ENCODE measurements at places on chromosomes 1 and 21. TPM values are rescaled to one million over a fixed set of nuclear protein-coding genes. Genes with fewer than 3 reads are reported as not detected.

DNA sequence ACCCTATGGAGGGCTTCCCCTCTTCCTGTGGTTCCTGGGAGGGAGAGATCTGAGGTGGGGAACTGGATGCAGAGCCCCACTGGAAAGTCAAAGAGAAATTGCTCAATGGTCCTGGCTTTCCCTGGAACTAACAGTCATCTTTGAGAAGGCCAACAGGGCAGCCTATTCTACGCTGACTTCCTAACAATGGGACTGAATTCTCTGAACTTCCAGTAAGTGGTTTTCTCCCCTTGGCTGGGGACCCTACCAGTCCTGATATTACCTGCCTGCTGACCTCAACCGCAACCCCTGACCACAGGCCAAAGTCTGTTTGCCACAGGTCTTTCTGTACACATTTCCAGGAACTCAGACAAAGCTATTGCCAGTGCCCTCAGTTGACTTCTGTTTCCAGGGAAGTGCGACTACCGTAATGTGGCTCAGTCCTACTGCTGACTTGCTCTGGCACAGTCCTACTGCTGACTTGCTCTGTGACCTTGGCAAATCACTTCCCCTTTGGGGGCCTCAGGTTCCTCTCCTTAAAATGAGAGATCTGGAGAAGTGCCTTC lies 55.3 kb downstream of the C8B start:
- DNase-seq = no peak

- DNase-seq = no peak
Observed at GRCh38 chr1:180033390-180033789, 78.8 kb downstream of the CEP350 start.

- no peak for DNase-seq
Observed at GRCh38 chr1:119587341-119587740, 60.7 kb downstream of the ZNF697 start.

GRCh38 chr1:112954945-112955772 lies 837 bp downstream of the SLC16A1 start:
- peak; percentile 20 for DNase-seq

- peak; percentile 37 for DNase-seq
Observed at GRCh38 chr1:54485416-54485815, 62.6 kb upstream of the ACOT11 start.

DNA sequence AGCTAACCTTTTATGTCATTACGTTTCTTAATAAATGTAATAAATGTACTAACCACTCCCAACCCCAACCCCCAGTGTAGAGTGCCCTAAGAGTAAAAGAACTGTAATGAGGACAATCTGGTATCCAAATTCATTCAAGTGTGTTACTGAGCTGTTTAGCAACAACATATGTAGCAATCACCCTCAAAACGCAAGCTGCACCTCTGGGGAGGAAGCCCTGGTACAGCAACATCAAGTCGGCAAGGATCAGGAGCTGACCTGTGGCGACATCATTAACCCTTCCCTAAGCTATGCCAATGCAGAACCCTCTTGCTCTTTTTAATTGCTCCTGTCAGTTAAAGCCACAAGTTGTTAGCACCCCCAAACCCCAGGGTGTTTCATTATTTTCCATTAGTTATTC lies 47.1 kb downstream of the STX6 start:
- no peak for DNase-seq

- no peak for DNase-seq
Observed at GRCh38 chr1:60598041-60598910, 484.1 kb upstream of the NFIA start.

DNA sequence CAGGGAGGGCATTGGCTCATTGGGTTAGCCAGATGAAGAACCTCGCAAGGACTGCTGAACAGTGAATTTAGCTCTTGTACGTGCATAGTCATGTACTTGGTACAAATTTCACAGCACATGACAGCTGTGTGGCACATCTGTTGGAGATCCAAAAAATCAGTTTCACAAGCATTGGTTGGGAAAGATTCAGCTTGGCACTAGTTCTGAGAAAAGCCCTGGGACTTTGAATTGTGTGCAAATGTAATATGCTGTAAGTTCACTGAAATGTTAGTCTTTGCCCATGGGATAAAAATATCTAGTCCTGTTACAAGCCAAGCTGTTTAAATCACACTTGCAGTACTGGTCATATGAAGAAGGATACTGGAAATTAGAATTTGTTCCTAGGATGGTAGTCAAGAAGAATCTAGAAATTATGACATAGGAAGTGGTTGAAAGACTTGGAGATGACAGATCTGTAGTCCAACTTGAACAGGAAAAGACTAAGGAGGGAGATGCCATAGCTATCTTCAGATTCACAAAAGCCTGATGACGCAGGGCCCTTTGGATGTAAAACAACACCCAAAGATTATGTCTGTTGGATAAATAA lies 19.2 kb downstream of the LAMC2 start:
- DNase-seq = no peak

DNA sequence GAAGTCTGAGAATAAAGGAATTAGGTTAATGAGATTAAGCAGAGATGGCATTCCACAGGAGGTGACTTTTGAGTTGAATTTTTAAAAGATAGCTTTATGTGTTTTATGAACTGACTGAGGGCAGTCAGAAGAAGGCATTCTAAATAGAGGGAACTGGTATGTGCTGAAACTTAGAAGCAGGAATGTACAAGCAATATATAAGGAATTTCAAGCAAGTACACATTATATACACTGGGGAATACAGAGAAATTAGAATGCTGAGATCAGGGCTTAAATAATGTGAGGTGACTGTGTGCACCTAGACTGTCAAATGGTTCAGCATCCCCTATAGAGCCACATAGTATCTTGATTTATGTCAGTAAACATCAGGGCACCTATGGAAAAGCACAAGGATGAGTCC lies 19.3 kb downstream of the WNT2B start:
- DNase-seq = no peak

DNA sequence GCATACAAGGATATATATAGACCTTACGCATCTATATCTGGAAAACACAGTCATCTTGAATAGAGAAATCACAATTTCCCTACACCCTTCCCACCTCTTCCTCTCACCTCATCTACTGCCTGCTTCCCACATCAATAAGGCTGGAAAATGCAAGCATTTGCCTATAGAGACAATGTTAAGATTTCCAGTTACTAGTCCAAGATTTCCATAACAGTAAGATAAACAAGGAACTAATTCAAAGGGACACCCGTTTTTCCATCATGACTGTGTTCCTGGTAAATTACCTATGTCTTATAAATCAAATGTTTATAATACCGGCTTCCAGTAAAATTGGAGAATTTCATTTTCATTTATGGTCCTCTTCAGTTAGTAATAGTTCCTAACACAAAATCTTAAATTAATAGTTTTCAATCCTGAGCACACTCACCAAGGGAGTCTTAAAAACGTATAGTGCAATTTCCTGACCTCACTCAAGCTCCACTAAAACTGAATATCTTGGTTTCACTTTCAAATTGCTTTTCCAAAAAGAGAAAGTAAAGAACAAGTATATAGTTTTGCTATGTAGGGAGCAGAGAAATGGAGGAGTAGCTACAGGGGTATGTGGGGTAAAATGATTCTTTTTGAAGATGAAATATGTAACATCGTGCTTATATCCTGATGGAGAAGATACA lies 398.7 kb downstream of the PLPP3 start:
- no peak for DNase-seq

DNA sequence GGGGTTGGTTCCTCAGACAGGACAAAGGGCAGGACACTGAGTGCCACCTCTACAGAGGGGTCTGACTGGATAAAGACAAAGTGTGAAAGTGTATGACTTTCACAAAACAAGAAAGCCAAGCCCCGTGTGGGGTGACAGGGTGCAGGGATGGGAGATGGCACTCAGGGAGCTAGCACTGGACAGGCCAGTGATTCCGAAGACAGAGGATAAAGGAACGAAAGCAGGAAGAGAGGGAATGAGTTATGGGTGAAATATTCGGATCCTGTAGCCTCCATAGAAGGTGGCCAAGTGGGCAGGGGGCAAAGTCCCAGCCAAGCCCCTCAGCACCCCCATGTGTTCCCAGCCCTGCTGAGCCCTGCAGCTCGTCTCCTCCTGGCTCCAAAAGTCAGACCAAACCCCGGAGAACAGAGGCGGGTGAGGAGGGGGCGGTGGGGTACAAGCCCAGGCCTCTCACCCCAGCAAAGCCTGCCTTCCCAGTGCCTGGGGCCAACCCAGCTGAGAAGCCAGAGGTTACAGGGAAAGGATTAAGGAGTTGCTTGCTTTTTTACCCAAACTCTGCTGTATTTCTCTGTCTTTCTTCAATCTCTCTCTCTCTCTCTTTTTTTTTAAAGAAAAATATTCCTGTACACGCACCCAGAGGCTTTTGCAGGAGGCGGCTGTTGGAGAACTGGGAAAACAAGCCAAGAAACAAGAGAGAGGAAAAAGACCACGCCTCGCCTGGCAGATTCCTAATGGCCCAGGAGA lies 14.0 kb upstream of the WASF2 start:
- DNase-seq = no peak

DNA sequence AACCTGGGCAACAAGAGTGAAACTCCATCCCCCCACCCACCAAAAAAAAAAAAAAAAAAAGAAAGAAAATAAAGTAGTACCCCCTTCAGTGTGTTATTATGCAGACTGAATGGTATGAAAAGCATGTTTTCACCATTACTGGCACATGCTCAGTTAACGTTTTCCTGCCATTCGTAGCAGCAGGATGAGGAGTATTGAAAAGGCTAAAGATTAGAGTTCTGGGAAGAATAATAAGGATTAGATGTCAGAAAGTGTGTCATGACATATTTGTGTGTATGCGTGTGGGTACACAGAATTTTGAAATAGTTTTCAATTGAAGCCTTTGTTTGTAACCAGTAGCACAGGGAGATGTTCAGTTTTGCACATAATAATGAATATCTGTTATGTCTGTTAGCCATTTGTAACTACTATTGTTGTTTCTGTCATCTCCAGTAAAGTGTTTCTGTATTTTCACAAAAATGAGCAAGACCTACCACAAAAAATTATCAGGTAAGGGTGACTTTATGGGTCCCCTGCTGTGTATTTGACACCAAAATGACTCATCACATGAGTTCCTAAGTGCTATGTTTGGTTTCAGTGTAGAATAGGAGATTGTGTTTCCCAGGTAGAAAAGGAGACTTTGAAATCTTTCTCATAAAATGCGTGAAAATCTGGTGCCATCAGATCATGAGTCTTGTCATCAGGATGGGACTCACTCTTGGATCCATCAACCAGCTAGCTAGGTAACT lies 358.9 kb downstream of the DISC1 start:
- DNase-seq = no peak

- DNase-seq = peak; percentile 14
Observed at GRCh38 chr1:26225033-26225831, 8.8 kb upstream of the CEP85 start.

DNA sequence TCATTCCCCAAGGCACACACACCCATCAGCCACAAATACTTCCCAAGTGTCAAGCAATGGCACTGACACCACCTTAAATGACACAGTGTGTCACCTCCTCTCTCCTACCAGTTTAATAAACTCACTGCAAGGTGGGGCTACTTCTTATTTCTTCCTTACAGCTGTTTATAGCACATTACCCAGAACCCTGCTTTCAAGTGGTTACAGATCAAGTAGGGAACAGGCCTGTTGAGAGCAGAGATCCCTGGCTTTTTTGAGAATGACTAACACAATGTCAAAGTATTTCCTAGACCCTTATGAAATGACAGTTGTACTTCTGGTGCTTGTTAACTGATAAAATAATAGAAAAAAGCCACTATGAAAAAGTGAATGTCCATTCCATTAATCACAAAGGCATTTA lies 19.8 kb downstream of the ZBTB17 start:
- DNase-seq = no peak

Gene FLG2
- 5.6 TPM for total RNA-seq

DNA sequence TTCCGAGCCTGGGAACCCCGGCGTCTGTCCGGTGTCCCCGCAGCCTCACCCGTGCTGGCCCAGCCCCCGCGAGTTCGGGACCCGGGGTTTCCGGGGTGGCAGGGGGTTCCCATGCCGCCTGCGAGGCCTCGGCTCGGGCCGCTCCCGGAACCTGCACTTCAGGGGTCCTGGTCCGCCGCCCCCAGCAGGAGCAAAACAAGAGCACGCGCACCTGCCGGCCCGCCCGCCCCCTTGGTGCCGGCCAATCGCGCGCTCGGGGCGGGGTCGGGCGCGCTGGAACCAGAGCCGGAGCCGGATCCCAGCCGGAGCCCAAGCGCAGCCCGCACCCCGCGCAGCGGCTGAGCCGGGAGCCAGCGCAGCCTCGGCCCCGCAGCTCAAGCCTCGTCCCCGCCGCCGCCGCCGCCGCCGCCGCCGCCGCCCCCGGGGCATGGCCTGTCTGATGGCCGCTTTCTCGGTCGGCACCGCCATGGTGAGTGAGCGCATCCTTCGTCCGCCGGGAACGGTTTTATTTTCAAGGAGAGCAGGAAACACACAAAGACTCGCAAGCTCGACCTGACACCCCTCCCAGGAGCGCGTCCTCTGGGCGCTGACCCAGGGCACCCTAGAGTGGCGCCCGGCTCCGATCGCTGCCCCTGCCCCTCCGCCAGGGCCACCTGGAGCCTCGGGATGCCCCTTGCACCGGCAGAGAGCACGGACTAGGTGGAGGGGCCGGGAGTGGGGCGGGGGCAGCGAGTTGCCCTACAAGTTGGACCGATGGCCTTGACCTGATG lies at the start of gene ABCG1:
ABCG1 (plus strand) TSS at position 305 of the 770 bp plus-strand sequence; CDS start at position 428, 123 bp downstream.
- DNase-seq = peak; percentile 67

Gene APOBEC4
- total RNA-seq = 0.34 TPM

- DNase-seq = peak; percentile 90
Observed at GRCh38 chr1:201299968-201300367, 16.7 kb downstream of the PKP1 start.

GRCh38 chr1:44323947-44324346 lies 31.1 kb downstream of the ERI3 start:
- DNase-seq = no peak

- no peak for DNase-seq
Observed at GRCh38 chr1:239811211-239811885, 280.3 kb upstream of the FMN2 start.

GRCh38 chr1:58030456-58030855 lies 516.1 kb downstream of the OMA1 start:
- DNase-seq = no peak

DNA sequence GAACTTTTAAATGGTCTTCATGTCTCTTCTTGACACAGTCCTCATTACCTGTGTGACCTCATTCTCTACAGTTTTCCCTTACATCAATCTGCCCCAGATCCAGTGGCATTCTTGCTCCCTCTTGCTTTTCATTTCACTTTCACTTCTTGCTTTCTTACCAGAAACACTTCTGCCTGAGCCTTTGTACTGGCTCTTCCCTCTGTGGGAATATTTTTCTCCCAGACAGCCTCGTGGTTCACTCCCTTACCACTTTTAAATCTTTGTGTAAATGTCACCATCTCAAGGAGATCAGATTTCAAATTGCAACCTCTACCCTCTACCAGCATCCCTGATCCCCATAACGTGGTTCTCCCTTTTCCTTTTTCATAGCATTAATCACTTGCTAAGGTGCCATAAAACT lies 73.2 kb downstream of the DISC1 start:
- no peak for DNase-seq

All from prostate gland (tissue), 2 donors.